Inflammatory macrophage (primary cell): ENCODE measurements at places on chromosomes 2 and 18.

DNA sequence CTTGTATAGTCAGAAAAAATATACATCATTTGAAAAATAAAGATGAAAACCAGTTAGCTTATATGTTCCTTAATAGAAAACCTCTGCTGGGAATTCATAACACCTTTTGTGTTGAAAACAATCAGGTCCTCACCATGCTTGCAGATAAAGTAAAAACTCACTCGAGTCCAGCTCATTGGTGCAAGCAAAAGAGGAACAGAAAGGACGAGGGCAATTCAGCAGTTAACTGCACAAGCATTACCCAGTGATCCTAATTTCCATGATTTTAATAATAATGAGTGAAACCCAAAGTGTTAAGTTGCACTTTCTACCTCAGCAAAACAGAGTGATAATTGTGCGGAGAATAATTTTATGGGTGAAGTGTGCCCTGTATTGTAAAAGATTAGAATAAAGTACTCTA, 839.9 kb downstream of the BCL11A start:
- no peak for DNase-seq

DNA sequence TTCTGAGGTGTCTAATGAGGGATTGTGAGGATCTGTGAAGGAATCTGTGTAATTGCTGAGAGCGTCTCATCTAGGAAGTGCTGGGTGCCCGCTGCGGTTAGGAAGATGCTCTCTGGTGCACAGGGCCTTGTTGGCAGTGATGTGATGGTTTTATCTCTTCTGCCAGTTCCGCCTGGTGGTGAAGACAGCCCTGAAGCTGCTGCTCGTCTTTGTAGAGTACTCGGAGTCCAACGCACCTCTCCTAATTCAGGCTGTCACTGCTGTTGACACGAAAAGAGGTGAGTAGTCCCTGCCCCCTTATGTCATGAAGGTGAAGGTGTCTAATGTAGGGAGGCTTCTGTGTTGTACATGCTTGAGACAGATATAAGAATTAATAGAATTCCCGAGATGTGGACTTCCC, 234.2 kb downstream of the TPGS2 start:
- DNase-seq, result no peak

DNA sequence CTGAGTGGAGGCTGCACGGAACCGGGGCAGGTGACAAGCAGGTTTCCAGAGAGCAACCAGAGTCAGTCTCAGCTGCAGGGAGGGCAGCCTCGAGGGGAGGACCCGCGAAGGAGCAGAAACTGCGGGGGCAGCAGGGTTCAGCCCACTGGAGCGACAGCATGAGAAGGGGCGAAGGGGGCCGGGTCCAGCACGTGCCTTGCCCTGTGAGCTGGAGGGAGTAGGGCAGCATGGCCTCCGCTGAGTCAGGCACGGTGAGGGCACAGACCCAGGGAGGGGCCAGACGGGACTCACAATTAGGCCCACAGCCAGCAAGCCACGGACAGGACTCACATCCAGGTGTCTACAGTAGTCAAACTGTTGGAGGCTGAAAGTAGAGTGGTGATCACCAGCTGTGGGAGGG, 22.7 kb upstream of the ATP9B start:
- DNase-seq, result no peak

GRCh38 chr2:118846953-118847761, at the start of gene EN1:
TSS of gene EN1 (minus strand) at chr2:118847648. CDS start at chr2:118847167, 481 bp downstream.
- DNase-seq, result no peak

DNA sequence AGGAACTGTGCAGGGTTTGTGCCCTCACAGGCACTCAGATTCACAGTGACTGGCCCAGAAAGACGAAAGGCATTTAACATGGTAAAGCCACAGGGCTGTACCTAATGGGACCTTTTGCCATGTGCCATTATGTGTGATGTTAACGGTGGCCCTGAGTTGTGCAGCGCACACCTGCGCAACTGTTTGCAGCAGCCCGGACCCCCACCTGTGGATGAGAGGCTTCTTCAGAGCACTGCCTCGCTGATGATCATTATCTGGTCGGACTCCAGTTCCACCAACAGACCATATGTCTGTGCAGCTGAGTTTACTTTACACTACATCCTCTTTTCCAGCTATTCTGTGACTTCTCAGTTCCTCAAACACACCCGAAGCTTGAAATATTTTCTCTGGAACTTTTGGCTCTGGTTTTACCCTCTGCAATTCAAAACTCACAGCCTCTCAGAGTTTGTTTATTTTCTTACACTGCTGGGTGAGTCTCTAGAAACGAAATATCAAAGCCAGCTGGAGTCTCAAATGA, 35.6 kb upstream of the UBE2F start:
- peak; percentile 61 for DNase-seq

- DNase-seq, result peak; percentile 36
Observed at GRCh38 chr2:48205137-48205798, 299.0 kb upstream of the FBXO11 start.

GRCh38 chr2:26756337-26756736, 7.7 kb upstream of the SLC35F6 start:
- DNase-seq, result peak; percentile 26

DNA sequence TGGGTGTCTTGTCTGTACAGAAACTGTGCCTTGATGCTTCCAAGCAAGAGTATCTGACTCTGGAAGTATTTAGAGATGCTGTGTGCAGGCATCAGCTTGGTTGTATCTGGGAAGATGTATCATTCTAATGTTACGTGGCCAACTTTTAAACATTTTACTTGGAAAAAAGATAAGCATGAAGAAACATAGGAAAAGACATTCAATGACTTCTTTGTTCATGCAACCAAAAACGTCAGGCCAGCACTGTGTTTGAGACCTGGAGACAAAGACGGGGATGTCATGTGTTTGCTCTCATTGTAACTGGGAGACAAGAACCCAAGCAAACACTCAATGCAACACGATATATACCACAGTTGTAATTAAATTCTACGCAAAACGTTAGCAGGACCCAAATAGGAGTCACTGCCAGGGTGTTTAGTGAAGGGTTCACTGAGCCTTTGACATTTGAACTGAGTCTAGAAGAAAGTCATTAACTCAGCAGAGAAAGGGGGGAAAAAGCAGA, 8.9 kb upstream of the SESTD1 start:
- no peak for DNase-seq

GRCh38 chr2:16664052-16664731, 1.4 kb downstream of the CYRIA start:
- DNase-seq, result peak; percentile 88

DNA sequence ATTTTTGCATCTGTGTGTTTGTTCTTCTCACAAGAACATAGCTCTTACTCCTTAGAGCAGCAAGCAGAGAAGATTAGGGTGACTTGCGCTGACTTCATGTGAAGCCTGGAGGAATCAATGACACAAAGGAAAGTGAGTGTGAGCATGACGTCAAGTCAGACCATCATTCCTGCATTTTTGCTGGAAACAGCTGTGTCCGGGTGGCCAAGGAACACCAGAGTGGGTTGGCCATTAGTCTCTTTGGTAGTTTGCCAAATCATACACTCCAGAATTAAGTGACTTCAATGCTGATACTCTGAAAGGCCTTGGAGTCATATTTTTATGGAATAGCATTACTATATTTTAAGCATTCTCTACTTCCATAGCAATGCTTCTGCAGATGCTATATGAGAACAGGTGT, 597.2 kb downstream of the DCDC2C start:
- no peak for DNase-seq

GRCh38 chr18:37156330-37156942, 327.5 kb downstream of the KIAA1328 start:
- DNase-seq, result no peak

DNA sequence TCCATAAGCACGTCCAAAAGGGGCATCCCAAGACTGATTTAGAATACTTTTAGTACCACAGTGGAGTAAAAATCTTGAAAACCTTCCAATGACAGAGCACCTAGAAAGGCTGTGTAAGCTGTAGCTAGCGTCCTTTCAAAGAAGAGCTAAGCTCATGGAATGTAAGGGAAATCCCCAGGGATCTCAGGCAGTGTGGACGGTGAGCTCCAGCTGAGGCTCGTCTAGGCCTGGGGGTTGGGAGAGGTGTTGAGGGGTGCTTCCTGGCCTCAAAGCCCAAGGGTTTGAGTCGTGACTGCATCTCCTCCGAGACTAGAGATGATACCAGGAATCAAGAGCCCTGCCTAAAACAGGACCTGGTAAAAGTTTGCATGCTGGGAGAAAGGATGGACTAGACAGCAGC, 7.6 kb downstream of the CTIF start:
- DNase-seq, result no peak

- no peak for DNase-seq
Observed at GRCh38 chr2:38863061-38863695, 12.6 kb downstream of the DHX57 start.

DNA sequence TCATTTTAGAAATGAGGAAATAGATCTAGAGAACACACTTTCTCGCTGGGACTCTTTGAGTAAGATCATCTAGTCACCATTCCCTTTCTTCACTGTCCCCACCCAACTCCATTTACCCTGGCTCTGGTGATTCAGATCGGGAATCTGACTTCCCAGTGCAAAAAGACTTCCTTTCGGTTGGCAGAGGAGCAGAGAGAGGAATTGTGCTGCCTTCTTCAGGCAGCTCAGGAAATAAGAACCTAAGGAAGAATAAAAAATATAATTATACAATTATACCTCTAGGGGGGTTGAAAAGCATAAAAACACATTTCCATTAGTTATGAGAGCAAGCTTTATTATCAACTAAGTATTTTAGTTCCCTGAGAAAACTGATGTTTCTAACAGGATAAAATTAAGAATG, 9.3 kb upstream of the MPP4 start:
- no peak for DNase-seq

GRCh38 chr2:128525653-128526052, 207.0 kb upstream of the HS6ST1 start:
- no peak for DNase-seq

- DNase-seq, result no peak
Observed at GRCh38 chr2:217795706-217796465, 206.9 kb downstream of the TNS1 start.

DNA sequence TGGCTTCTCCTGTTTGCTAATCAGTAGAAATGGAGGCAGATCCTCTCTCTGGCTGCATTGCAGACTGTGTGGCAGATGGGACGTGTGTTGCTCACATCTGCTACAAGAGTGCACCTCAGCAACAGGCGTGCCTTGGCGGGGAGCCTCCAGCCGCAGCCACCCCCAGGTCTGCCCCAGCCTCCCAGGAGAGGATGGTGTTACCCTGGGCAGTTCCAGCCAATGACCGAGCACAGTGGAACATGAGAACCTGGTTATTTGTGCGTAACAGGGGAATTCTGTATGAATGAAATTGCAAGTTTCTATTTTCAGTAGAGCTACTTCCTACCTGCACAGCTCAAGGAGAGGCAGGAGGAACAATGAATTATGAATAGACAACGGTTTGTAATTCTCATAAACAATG, 130.6 kb upstream of the CBLN2 start:
- no peak for DNase-seq

DNA sequence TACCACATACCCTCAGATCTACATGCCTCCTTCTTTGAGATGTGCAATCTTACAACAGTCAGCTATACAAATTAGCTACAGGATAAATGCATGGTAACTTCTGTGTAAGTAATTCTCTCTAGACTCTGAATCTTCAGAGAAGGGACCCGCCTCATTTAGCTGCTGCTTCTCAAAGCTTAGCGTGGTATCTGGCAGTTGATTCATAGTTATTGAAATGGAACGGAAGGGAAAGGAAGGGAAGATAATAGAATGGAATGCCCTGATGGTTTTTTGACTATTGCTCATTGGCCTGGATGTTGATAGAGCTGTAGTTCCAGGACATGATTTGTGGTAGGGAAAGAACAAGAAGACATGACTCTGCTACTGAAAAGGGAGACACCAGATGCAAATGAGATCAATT, 498.1 kb upstream of the CRIM1 start:
- no peak for DNase-seq

GRCh38 chr2:217527590-217528202, 475.1 kb downstream of the TNS1 start:
- no peak for DNase-seq

- DNase-seq, result no peak
Observed at GRCh38 chr2:28746429-28747111, 5.1 kb upstream of the PPP1CB start.

- DNase-seq, result no peak
Observed at GRCh38 chr2:189492451-189492850, 51.2 kb downstream of the WDR75 start.

DNA sequence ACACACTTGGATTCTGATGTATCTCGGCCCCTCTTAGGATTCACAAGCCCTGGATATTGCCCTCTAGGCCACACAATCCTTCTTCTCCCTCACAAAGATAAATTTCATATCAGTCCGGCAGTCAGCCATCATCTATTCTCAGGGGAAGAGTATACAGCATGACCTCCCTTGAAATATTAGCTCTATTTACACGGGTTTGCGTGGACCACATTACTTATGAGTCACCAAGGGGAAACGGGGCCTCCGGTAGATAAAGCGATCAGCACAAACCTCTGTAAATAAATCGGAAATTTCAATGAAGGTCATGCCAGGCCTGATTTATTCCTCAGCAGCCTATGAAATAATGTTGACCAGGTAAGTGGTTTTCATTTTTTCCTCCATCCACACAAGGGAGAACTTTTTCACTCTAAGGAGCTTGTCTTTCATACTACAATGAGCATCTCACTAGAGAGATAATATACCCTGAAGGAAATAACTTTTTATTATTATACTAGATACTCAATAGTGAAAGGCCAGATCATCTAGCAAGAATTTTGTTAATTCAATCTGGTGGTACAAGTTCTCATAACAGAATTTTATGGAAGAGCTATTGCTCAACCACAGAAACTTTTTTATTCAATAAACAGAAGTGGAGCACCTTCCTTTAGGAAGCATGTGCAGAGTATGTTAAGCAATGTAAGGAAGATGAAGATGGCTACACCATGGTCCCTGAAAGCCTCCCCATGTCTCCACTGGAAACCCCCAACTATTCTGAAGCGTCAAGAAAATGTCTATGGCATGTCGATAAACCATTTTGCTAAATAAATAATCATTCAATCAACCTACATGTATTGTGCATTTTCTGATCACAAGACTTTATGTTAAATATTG, 125.2 kb upstream of the PIK3C3 start:
- no peak for DNase-seq

- DNase-seq, result peak; percentile 67
Observed at GRCh38 chr2:201950606-201951005, 83.0 kb upstream of the FZD7 start.

GRCh38 chr18:79510731-79511241, 115.1 kb downstream of the NFATC1 start:
- DNase-seq, result no peak

DNA sequence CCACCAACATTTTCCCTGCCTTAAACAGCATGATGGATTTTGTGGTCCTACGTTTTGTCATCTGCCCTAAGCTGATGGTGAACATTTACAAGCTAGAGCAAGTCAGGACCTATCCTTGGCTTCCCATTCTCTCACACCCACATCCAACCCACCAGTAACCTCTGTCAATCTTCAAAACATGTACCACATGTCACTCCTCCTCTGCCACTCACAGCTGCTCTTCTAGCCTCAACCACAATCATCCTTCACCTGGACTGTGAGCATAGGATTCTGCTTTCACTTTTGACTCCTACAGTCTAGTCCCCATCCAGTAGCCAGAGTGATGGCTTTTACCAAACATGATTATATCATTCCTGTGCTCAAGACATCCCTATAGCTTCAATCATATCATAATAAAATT, 279.8 kb upstream of the DLGAP1 start:
- DNase-seq, result no peak
